Small intestine (tissue), 16 donors: ENCODE measurements at places on chromosomes 2 and 18. TPM values are rescaled to one million over a fixed set of nuclear protein-coding genes. Genes with fewer than 3 reads are reported as not detected.
A peak's percentile ranks its signal among the peaks of the same experiment; 100 is the strongest.

GRCh38 chr2:120691410-120691809 is 44.3 kb upstream of the GLI2 start:
- no peak overlapping the region for H3K27ac ChIP-seq
- H3K4me1 ChIP-seq: no peaks in the 10 kb centered on the region
- no peak overlapping the region for H3K4me3 ChIP-seq
- no peak for DNase-seq
- H3K27me3 ChIP-seq: no peaks in the 10 kb centered on the region

DNA sequence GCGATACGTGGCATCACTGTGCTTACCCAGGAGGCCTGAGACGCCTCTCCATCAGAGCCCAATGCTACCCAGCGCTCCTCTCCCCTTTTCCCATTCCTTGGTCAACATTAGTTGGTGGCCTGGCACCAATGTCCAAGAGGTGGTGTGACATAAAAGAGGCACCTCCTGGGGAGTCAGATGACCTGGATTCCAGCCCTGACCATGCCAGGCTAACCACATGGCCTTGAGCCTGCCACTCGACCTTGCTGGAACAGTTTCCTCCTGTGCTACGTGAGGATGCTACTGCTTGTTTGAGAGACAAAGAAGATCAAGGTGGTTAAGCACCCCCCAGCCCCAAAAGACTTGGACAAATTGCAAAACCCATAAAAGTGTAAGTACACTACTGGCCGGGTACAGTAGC is 76.6 kb downstream of the INPP4A start:
- no peak overlapping the region for H3K4me3 ChIP-seq
- H3K27me3 ChIP-seq: no peaks in the 10 kb centered on the region
- no peaks in the 10 kb centered on the region for H3K36me3 ChIP-seq
- H3K27ac ChIP-seq: no peak overlapping the region
- DNase-seq: no peak

Gene MBP
- 14.3 TPM for polyA plus RNA-seq

DNA sequence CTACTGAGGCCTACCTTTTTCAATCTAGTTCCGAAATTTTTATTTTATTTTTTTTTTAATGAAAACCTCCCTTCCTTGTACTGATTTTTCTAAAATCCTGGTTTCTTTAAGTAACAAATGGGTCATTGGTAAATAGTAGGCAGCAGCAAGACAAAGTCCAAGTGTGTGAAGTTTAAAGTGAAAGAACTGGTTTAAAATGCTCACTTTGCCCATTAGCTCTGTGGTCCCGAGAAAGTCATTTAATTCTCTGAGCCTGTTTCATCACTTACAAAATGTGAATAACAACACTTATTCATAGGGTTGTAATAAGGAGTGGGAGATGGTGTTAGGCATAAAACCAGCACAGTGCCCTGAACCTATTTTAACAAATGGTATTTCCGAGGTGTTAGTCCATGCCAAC is 426.2 kb downstream of the ERBB4 start:
- no peaks in the 10 kb centered on the region for H3K27me3 ChIP-seq
- no peak overlapping the region for H3K4me3 ChIP-seq
- H3K36me3 ChIP-seq: no peaks in the 10 kb centered on the region
- no peak for DNase-seq
- peak overlapping the region; percentile 12 for H3K27ac ChIP-seq

Gene CDH7
- 0.01 TPM for polyA plus RNA-seq

Gene POTEE
- not detected for polyA plus RNA-seq

Gene DIPK1C
- not detected for polyA plus RNA-seq

DNA sequence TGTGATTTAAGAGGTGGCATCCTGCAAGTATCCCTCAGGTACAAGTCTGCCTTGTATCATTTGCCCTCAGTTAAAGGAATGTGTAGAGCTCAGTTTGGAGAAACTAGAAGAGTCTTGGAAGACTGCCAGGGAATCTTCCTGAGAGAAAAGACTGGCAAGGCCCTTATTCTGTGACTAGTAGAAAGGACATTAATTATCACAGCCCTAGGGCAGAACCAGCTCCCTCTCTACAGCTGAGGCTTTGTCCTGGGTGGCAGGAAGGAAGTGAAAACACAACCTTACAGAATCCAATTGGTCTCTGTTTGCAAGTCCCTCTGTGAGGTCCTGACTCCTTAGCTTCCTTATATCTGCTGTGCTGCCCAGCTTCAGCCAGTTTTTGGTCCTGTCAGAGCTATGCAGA is 385.9 kb upstream of the CYRIA start:
- H3K4me3 ChIP-seq: no peak overlapping the region
- H3K4me1 ChIP-seq: no peaks in the 10 kb centered on the region
- H3K27me3 ChIP-seq: no peaks in the 10 kb centered on the region
- H3K36me3 ChIP-seq: no peaks in the 10 kb centered on the region
- DNase-seq: no peak

Gene FOXD4L1
- 0.06 TPM for polyA plus RNA-seq

DNA sequence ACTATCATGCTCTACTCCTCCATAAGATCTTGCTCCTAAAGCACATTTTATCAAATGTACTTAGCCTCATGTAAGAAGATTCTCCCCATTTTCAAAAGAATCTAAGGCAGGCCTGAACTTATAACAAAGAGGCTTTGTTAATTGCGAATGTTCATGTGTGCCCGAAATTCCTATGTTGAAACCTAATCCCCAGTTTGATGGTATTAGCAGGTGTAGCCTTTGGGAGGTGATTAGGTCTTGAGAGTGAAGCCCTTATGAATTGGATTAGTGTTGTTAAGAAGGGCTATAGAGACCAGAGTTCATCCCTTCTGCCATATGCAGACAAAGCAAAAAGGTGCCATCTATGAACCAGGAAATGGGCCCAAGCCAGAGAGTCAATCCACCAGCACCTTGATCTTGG is 234.5 kb downstream of the PAX3 start:
- H3K27ac ChIP-seq: no peak overlapping the region
- no peak for DNase-seq
- peaks cover 9% of the 10 kb centered on the region for H3K27me3 ChIP-seq
- H3K4me1 ChIP-seq: no peaks in the 10 kb centered on the region
- no peak overlapping the region for H3K4me3 ChIP-seq

DNA sequence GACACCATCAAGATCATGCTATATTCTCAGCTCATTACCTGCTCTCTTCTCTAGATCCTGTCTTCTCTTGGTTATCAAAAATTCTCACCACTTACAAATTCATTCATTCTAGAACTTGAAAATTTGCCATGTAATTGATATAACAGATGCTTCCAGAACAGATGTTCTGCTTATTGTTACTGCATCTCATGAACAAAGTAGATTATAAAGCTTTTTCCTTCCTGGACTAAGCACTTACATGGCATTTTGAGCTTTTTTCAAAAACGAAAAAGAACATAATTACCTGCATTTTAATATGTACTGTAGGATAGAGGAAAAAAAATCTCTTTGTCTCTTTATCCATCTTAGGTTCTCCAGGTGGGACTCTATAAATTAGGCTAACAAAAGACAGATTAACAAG is 79.6 kb upstream of the CREB1 start:
- H3K4me1 ChIP-seq: no peaks in the 10 kb centered on the region
- no peak overlapping the region for H3K4me3 ChIP-seq
- no peaks in the 10 kb centered on the region for H3K27me3 ChIP-seq

Gene PID1
- 7.0 TPM for polyA plus RNA-seq

Gene GALR1
- not detected for polyA plus RNA-seq

Gene TEKT4
- polyA plus RNA-seq: not detected

- H3K36me3 ChIP-seq: peaks cover 2% of the 10 kb centered on the region
- DNase-seq: no peak
- H3K4me1 ChIP-seq: no peaks in the 10 kb centered on the region
- no peak overlapping the region for H3K27ac ChIP-seq
These were observed 30.8 kb downstream of the SESTD1 start for GRCh38 chr2:179233626-179234430.

GRCh38 chr2:8101614-8102277 is 580.1 kb upstream of the ID2 start:
- H3K27me3 ChIP-seq: no peaks in the 10 kb centered on the region
- H3K4me3 ChIP-seq: no peak overlapping the region
- no peak for DNase-seq

GRCh38 chr18:55777666-55778304 is 189.8 kb upstream of the TCF4 start:
- peaks cover 4% of the 10 kb centered on the region for H3K27me3 ChIP-seq
- no peaks in the 10 kb centered on the region for H3K36me3 ChIP-seq
- H3K4me1 ChIP-seq: no peaks in the 10 kb centered on the region

- no peak for DNase-seq
- H3K36me3 ChIP-seq: peaks cover 3% of the 10 kb centered on the region
- H3K4me1 ChIP-seq: no peaks in the 10 kb centered on the region
These were observed 588 bp downstream of the CHAC2 start for GRCh38 chr2:53768242-53768542.

Gene ARL6IP6
- polyA plus RNA-seq: 12.5 TPM

DNA sequence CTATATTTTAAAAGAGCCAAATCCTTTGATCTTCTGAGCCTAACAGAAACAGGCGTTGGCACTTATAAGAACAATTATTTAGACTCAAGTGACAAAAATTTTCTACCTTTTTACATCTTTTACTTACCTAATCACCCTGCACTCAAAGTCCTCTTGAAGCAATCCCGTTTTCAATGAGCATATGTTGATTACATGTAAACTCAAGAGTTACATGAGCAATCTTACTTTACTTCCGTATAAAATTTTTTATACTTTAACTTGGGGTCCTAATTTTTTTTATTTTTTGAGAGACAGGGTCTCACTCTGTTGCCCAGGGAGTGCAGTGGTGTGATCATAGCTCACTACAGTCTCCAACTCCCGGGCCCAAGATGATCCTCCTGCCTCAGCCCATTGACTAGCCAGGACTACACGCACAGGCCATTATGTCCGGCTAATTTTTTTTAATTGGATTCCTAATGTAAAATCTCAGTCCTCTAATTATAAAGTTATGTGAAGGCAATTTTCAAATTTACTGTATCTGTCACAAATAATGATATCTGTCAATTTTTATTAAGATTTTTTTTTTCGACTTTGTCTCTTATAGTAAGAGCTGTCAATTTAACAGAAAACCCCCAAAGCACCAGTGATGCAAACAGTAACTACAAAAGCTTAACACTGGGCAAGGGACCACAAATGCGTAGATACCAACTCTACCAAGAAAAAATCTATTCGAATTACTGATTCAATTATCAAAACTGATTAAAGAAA is 19.1 kb upstream of the STPG4 start:
- no peaks in the 10 kb centered on the region for H3K36me3 ChIP-seq
- no peaks in the 10 kb centered on the region for H3K27me3 ChIP-seq

Gene SERPINB7
- polyA plus RNA-seq: not detected

- H3K4me3 ChIP-seq: no peak overlapping the region
- H3K27ac ChIP-seq: no peak overlapping the region
- H3K4me1 ChIP-seq: no peaks in the 10 kb centered on the region
- DNase-seq: no peak
These were observed 50.8 kb downstream of the KCNIP3 start for GRCh38 chr2:95347681-95348608.

GRCh38 chr2:20594957-20595356 is 55.9 kb downstream of the HS1BP3 start:
- peaks cover 2% of the 10 kb centered on the region for H3K36me3 ChIP-seq
- H3K27ac ChIP-seq: peak overlapping the region; percentile 91
- H3K4me3 ChIP-seq: no peak overlapping the region

DNA sequence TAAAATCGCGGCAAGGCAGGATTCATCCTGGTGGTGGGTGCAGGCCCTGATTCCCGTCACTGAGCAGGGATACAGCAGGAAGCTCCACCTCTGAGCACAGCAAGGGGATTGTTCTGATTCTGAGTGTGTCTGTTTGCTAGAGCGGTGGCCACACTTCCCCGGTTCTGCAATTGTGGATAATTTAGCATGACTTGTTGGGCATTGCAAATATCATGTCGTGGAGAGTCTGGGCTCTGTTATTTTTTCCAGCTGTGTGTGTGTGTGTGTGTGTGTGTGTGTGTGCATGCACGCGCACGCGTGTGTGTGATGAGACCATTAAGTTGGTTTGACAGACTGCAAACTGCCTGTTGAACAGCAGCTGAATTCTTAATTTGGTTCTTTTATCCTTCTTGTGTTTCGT is 4.1 kb upstream of the TMEM18 start:
- H3K27ac ChIP-seq: no peak overlapping the region
- H3K4me1 ChIP-seq: no peaks in the 10 kb centered on the region
- H3K4me3 ChIP-seq: no peak overlapping the region
- no peak for DNase-seq
- no peaks in the 10 kb centered on the region for H3K36me3 ChIP-seq

DNA sequence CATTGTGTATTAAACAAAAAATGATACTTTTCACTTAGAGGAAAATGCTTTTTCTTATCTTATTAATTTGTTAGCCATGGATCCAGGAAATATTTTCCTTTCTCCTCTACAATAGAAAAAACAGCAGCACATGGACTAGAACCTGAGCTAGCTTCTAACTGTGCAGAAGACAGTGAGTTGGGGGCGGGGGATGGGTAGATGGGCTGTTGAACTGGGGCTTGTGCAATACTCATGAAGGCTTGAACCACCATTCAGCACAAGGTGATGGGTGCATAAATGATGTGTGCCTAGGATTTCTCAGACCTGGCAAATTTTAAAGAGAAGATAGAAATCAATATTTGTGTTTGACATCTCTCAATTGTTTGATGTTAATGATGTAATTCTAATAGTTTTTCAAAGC is 42.0 kb downstream of the COL5A2 start:
- H3K4me3 ChIP-seq: no peak overlapping the region
- no peak for DNase-seq
- no peaks in the 10 kb centered on the region for H3K36me3 ChIP-seq
- H3K27ac ChIP-seq: no peak overlapping the region
- no peaks in the 10 kb centered on the region for H3K4me1 ChIP-seq
- no peaks in the 10 kb centered on the region for H3K27me3 ChIP-seq

- H3K36me3 ChIP-seq: no peaks in the 10 kb centered on the region
- no peak for DNase-seq
- H3K27ac ChIP-seq: no peak overlapping the region
- no peak overlapping the region for H3K4me3 ChIP-seq
- H3K4me1 ChIP-seq: peaks cover 19% of the 10 kb centered on the region
- H3K27me3 ChIP-seq: no peaks in the 10 kb centered on the region
These were observed 71.8 kb upstream of the SMAD7 start for GRCh38 chr18:49022311-49023161.

- H3K36me3 ChIP-seq: no peaks in the 10 kb centered on the region
- no peaks in the 10 kb centered on the region for H3K27me3 ChIP-seq
- no peaks in the 10 kb centered on the region for H3K4me1 ChIP-seq
- H3K4me3 ChIP-seq: no peak overlapping the region
These were observed 192.9 kb downstream of the INHBB start for GRCh38 chr2:120538691-120539423.

Gene CCDC85A
- polyA plus RNA-seq: 1.2 TPM

- H3K4me3 ChIP-seq: no peak overlapping the region
- H3K36me3 ChIP-seq: no peaks in the 10 kb centered on the region
- H3K4me1 ChIP-seq: no peaks in the 10 kb centered on the region
These were observed 488.7 kb downstream of the ARHGAP15 start for GRCh38 chr2:143617803-143618415.

- peak; percentile 54 for DNase-seq
- H3K4me3 ChIP-seq: peak overlapping the region; percentile 22
- no peaks in the 10 kb centered on the region for H3K4me1 ChIP-seq
- peak overlapping the region; percentile 59 for H3K27ac ChIP-seq
- peaks cover 6% of the 10 kb centered on the region for H3K27me3 ChIP-seq
These were observed 80.0 kb downstream of the GFPT1 start for GRCh38 chr2:69306822-69307578.

Gene AGXT
- polyA plus RNA-seq: 1.8 TPM

GRCh38 chr2:238929242-238930081 is 81.6 kb downstream of the TWIST2 start:
- no peak for DNase-seq
- peak overlapping the region; percentile 24 for H3K27ac ChIP-seq
- no peaks in the 10 kb centered on the region for H3K4me1 ChIP-seq

GRCh38 chr18:52615321-52615720 is 275.3 kb downstream of the DCC start:
- no peak overlapping the region for H3K4me3 ChIP-seq
- H3K27ac ChIP-seq: no peak overlapping the region
- no peak for DNase-seq
- H3K36me3 ChIP-seq: no peaks in the 10 kb centered on the region

- H3K36me3 ChIP-seq: no peaks in the 10 kb centered on the region
- no peak overlapping the region for H3K27ac ChIP-seq
- H3K4me3 ChIP-seq: no peak overlapping the region
- H3K4me1 ChIP-seq: peaks cover 30% of the 10 kb centered on the region
These were observed 68.9 kb upstream of the FZD7 start for GRCh38 chr2:201964631-201965206.
